ENCODE measurements at places on chromosomes 11 and 22.

- no peak for DNase-seq
These were observed 35.3 kb downstream of the ARAP1 start for GRCh38 chr11:72716788-72717435.

GRCh38 chr11:27319072-27319471, 43.9 kb downstream of the CCDC34 start:
- no peak for DNase-seq

DNA sequence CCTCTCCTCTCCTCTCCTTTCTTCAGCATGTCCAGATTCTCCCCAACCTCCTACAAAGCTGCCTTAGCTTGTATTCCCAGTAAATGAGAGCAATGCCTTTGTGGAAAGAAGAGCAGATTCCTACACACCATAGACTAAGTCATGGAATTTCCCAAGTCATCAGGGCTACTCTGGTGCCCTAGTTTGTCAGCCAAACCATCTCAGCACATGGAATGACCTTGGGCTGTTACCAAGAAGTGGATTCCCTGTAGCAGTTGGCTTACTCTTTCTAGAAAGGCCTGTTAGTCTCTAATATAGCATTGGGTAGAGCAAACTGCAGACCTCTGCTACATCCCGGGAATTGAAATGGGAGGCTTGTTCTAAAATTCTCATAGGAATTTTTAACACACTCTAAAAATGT, 108.9 kb upstream of the OLFML1 start:
- no peak for DNase-seq

DNA sequence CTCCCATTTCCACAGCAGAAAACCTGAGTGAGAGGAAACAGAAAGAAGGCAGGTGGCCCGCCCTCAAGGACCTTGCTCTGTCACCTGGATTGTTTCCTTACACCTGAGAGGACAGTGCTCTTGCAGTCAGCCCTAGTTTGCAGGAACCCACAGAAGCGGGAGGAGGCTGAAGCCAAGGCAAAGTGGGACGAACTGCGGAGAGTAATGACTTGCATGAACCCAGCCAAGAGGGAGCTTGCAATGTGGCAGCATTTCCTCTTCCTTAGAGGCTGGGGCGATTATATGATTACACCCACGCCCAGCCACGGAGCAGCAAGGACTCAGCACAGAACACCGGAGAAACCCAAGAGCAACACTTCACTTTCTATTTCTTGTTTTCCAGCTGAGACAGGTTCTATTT, 102.6 kb downstream of the SPON1 start:
- no peak for DNase-seq

DNA sequence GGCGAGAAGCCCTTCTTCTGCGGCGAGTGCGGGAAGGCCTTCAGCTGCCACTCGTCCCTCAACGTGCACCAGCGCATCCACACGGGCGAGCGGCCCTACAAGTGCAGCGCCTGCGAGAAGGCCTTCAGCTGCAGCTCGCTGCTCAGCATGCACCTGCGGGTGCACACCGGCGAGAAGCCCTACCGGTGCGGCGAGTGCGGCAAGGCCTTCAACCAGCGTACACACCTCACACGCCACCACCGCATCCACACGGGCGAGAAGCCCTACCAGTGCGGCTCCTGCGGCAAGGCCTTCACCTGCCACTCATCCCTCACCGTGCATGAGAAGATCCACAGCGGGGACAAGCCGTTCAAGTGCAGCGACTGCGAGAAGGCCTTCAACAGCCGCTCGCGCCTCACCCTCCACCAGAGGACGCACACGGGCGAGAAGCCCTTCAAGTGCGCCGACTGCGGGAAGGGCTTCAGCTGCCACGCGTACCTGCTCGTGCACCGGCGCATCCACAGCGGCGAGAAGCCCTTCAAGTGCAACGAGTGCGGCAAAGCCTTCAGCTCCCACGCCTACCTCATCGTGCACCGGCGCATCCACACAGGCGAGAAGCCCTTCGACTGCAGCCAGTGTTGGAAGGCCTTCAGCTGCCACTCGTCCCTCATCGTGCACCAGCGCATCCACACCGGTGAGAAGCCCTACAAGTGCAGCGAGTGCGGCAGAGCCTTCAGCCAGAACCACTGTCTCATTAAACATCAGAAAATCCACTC, 12.2 kb downstream of the ZNF74 start:
- no peak for DNase-seq

- DNase-seq: no peak
These were observed 10.2 kb downstream of the ROBO3 start for GRCh38 chr11:124875401-124875800.

GRCh38 chr22:35930933-35931332, 97.7 kb downstream of the RBFOX2 start:
- no peak for DNase-seq

GRCh38 chr11:84292006-84292405, 1005.8 kb upstream of the CCDC90B start:
- no peak for DNase-seq

GRCh38 chr11:73661035-73661628, 14.8 kb downstream of the PLEKHB1 start:
- peak; percentile 87 for DNase-seq

- DNase-seq: no peak
These were observed 18.4 kb upstream of the SMIM38 start for GRCh38 chr11:69137151-69137844.

DNA sequence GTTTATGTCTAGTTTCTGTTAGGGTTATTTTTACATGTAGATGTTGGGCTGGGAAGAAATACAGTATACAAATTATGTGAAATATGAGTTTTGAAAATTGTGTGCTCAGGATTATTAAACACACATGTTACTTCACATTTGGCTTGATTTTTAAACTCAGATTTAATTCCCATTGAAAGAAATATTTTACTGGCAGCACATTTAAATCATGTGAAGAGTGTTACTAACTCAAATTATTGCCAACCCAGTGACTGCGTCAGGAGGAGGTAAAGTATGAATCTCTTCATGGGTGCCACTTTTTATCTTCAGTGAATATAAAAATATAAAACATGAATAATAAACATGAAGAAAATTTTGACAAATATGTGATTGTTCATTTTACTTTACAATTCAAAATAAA, 457.5 kb upstream of the CCDC179 start:
- no peak for DNase-seq

DNA sequence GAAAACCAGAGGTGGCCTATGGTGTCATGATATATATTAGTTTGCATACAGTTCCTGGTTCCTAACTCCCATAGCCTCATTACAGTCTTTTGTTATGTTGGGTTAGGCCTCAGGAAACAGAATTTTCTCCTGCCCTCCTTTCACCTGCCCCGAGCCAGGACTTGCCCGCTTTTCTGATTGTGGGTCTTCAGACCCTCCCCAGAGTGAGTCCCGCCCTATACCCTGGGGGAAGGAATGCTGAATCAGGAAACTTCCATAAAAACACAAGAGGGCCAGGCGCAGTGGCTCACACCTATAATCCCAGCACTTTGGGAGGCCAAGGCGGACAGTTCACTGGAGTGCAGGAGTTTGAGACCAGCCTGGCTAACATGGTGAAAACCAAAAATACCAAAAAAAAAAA, 70.9 kb downstream of the SLC35F2 start:
- DNase-seq: no peak

DNA sequence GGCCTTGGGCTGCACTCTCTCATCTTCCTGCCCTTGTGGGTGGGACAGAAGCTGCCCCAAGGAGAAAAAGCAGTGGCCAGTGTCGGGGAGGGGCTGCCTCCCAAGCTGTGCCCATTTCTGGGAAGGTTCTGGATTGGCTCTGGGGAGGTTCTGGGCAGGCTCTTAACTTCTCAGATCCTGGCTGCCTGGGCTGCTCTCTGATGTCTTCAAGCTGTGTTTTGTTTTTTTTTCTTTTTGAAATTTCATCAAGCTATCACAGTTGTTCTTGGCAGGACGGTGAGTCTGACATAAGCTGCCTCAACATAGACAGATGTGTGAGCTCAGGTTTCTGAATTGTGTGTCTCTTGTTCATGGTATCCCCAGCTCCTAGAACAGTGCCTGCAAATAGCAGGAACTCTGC, 1032.0 kb downstream of the BRD1 start:
- DNase-seq: no peak

DNA sequence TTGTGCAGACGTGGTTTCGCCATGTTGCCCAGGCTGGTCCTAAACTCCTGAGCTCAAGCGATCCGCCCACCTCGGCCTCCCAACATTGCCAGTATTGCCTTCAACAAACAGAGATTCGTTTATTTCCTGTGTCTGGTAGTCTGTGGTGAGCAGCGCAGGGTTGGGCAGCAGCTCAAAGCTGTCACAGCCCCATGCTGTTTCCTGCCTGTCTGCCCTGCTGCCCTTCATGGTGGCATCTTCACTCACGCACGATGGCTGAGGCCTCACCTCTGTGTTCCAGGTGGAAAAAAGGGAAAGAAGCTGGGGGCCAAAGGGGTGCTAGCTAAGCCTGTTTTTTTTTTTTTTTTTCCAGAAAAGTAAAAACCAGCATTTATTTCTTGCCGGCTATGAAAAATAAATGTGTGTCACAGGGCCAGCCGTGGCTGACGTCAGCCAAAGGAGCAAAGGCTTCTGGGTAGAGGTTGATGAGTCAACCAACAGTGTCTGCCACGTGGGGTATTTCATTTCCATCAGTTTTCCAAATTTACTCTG, 28.8 kb downstream of the TBC1D22A start:
- peak; percentile 91 for DNase-seq

GRCh38 chr11:14500181-14500651, 605 bp upstream of the COPB1 start:
- DNase-seq: peak; percentile 75

DNA sequence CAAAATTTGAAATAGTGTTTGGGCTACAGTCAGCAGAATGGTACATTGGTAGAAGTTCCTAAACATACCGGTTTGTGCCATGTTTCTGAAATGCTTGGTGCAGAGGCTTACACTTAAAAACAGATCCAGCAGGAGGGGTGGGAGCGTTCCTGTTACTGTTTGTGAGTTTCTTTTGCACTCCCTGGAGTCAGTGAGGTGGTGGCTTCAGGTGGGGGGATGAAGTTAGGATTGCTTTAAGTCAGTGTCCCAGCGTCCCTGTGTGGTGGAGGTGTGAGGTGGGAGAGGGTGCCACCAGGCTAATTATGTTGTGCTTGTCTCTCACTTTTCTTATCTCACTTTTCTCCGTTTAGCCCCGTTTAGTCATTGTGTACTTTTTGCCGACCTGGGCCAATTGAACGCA, 9.7 kb downstream of the TNRC6B start:
- no peak for DNase-seq

GRCh38 chr11:45847911-45848316, 639 bp downstream of the CRY2 start:
- peak; percentile 71 for DNase-seq

DNA sequence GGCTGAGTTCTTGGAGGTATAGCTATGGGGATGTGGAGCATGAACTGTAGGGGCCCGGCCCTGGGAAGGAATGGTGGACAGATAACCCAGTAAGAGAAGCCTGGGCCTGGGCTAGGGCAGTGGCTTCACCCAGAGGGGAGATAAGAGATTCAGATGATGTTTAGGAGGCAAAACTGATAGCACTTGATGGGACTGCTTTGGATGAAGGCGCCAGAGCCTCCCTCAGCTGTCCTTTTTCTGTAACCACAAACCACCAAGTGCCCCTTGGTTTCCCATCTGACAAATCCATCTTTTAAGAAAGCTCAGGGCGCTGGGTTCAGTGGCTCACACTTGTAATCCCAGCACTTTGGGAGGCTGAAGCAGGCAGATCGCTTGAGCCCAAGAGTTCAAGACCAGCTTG, 23.4 kb downstream of the RELT start:
- no peak for DNase-seq

- no peak for DNase-seq
These were observed 4.2 kb downstream of the OVOL1 start for GRCh38 chr11:65790902-65791650.

DNA sequence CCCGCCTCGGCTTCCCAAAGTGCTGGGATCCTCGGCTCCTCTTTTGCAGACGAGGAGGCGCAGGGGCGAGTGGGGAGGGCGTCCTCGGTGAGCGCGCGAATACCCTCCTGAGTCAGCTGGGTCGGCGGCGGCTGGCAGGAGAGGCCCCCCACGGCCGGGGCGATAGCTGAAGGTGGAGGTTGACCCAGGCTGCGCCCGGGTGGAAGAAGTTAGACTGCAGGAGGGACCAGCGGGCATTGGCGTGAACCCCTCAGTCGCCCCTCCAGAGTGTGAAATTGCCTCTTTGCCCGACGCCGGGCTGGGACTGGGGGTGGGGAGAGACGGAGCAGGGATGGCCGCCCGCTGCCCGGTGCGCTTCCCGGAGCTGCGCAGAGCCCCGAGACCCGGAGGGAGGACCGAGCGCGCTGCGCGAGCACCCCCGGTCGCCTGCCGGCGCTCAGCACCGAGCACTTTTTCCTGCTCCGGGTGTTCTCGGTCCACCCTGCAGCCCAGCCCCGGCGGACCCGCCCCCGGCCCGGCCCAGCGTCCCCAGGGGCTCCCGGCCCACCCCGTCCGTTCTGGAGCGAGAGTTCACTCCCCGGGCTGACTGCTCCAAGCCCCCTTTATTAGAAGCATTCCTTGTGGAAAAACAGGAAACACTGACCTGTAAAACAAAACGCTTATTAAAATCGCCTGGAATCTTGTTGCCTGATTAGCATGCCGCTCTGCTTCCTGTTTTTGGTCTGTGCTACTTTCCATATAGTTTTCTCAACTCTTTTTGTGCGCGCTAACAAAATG, 13.7 kb upstream of the CPT1A start:
- no peak for DNase-seq

DNA sequence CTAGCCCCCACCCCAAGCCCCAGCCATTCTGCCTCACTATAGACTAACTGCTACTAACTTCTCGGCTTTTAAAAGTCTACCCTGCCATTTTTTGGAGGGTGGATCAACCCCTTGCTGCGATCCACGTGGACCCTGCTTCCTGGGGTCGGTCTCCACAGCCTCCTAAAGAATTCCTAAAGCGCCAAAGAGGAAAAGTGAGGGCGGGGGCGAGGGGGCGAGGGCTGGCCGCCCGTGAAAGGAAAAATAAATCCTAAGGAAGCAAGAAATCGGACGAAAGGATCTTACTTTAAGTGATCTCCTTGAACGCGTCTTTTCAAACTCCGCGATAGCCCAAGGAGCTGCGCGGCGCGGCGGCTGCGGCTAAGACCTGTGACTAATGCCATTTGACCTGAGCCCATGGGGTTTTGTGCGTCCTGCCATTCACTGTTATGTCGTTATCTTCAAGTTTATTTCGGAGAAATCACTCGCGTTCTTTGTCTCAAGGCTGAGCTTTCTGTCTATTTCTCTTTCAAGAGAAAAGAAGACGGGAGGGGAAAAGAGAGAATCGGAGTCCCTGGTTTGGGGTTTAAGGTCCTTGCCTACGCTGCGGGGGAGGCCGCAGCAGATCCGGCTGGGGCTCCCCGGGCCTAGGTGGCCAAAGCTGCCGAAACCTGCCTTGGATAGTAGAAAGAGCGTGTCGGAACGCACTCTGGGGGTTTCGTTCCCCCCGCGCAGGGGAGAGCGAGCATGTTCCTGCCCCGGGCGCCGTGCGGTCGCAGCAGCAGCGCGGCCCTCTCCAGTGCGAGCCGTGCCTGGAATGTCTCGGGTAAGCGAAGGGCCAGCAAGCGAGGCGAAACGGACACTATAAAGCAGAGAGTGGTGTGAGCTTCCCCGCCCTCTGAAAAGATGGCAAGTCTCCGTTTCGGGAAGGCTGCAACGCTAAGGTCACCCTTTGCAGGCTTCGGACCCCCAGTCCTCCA, 2.8 kb upstream of the DBX1 start:
- DNase-seq: no peak

GRCh38 chr22:43535741-43536140, 123.9 kb downstream of the MPPED1 start:
- no peak for DNase-seq

- peak; percentile 83 for DNase-seq
These were observed 42.2 kb upstream of the INCENP start for GRCh38 chr11:62081378-62082291.
